ENCODE measurements at places on chromosomes 2 and 18.

- no peak for DNase-seq
Measured at GRCh38 chr2:60496956-60497355, 56.5 kb downstream of the BCL11A start.

- DNase-seq, result no peak
Measured at GRCh38 chr2:46701152-46701551, 214.5 kb downstream of the MCFD2 start.

DNA sequence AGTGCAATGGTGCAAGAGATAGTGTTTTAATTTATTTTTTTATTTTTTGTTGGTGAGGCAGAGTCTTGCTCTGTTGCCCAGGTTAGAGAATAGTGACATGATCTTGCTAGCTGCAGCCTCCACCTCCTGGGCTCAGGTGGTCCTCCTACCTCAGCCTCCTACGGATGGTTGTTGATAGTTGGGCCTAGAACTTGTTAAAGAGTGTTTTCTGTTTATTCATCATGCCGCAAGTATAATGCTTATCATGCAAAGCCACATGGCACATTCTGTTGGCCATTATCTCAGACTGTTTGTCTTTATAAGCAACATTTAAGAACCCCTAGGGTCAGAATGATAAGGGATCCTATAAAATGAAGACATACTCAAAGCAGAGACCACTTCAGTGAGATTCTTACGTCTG lies 1.7 kb downstream of the UGGT1 start:
- no peak for DNase-seq

DNA sequence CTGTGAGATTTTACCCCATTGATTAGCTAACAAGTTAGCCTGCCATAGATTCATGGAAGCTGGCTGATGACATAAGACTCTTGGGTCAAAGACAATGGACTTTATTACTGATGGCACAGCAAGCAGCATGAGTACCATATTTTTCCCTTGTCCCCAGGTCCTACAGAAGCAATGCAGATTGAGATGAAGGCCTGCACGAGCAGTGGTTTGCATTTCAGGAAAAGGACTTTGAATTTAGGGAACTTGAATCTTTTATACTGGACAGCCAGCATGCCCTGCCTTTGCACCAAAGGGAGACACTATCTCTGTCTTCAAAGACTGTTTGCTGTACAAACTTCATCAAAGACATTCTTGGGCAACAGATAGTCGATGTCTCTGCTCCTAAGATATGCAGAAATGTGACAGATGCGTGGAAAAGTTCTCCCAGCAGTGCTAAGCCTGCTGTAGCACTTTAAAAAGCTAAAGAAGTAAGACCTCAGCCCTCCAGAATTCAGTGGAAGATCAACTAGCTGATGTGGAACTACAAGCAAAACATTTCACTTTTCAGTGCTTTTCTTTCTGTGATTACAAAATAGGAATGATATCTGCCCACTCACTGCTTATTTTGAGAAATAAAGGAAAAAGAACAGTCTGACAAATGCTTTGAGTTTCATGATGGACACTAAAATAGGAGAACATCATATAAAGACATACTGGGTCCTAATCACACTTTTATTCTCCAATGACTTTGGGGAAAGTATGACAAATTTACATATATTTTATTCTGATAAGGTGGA lies 44.4 kb upstream of the TANK start:
- DNase-seq, result no peak

DNA sequence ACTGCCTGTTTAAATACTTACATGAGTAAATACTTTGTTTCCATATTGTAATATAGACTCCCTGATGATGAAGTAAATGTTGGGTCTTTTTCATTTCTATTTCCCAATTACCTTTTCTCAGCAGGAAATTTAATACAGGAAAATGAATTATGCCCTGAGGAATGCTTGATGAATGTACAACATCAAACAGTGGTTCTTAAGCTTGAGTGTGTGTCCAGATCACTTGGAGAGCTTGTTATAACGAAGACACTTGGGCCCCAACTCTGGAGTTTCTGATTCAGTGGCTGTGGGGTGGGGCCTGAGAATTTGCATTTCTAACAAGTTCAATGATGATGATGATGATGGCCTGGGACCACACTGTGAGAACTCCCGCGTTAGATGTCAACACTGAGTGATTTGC lies 7.1 kb upstream of the ME2 start:
- DNase-seq, result no peak

GRCh38 chr2:78718473-78718872 lies 307.0 kb upstream of the REG3G start:
- no peak for DNase-seq

GRCh38 chr2:95323347-95324155 lies 26.4 kb downstream of the KCNIP3 start:
- no peak for DNase-seq

DNA sequence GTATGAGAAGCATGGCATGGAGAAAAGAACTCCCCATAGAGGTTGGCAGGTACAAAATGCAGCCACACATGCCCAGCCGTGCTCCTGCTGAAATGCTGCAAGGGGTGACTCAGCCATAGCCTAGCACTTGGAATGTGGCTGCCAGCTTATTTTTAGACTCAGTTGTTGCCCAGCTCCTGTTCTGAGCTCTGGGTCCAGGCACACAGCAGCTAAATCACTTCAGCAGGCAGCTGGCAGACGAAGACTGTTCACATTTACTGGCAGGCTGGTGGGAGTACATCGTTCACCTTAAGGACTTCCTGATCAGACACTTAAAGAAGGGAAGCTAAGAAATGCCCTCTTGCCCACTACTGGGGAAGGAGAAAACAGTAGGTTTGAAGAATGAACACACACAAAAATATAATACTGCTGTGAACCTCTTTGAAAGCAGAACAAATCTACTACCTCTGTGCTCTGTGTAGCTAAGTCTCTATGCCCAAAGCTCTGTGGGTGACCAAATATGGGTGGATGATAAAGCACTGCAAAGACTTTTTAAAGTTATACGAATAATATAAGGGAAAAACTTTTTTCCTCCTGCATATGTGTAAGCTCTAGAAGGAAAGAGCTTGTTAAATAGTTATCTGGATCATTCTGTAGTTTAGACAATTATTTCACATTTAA lies 146.1 kb downstream of the LNPK start:
- DNase-seq, result no peak

GRCh38 chr2:128607911-128608506 lies 289.3 kb upstream of the HS6ST1 start:
- DNase-seq, result no peak

- DNase-seq, result no peak
Measured at GRCh38 chr2:86218124-86218523, 18.9 kb downstream of the MRPL35 start.

DNA sequence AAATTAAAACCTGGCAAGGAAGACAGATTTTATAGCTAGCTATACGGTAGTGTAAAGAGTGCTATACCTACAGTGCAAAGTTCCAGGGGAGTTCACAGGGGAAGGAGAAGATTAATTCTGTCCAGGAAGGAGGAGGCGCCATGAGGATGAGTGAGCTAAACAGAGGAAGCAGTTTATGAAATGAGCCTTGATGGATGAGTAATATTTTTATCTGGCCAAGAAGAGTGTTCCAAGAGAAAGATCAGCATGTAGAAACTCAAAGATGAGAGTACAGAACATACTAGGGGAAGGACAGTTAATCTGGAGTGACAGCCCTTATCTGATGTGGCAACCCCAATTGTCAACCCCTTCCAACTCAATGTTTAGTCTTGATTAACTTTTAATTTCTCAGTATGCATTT lies 54.8 kb downstream of the CDH20 start:
- no peak for DNase-seq

GRCh38 chr18:49768051-49768391 lies 45.3 kb downstream of the ACAA2 start:
- DNase-seq, result no peak

DNA sequence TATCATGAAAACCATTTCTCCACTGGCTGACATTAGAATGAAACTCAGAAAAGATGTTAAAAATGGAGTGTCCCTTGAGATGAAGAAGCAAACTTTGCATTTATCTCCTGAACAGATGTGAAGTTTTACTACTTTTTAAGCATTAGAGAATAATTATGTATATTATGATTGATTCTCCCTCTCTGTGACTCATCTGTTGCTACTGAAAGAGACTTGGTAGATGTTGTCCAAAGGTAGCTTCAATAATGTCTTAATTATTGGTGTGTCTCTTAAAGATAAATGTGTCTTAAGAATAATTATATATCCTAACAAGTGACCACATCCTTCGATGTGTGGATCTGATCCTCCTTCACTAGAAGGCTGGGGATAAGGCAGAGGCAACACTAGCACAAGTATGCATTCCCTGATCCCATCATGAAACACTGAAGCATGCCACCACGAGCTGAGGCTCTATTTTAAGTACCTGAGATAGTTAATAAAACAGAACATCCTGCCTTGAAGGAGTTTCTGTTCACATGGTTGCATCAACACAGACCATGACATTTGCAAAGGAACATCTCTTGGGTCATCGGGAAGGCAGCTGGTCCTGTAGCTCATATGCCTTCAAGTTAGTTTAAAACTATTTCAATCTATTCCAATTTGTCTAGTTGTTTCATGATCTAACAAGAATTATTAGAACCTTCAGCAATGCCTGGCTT lies 15.5 kb downstream of the RND3 start:
- no peak for DNase-seq

DNA sequence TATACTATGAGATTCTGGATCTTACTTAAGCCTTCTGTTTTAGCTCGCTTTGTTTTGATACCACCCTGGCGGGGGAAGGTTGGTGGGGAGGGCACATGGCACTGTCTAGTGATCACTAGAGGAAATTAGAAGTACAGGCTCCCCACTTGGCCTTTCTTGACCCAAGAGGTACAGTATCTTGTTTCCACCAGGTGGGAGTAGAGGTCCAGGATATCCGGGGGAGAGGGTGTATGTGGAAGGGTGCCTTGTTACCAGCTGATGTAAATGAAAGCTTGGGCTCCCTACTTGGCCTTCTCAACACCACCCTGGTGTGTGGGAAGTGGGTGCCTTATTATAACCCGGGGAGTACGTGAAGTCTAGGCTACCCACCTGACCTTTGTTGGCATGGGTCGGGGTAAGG lies 7.5 kb downstream of the GALNT1 start:
- peak; percentile 11 for DNase-seq

DNA sequence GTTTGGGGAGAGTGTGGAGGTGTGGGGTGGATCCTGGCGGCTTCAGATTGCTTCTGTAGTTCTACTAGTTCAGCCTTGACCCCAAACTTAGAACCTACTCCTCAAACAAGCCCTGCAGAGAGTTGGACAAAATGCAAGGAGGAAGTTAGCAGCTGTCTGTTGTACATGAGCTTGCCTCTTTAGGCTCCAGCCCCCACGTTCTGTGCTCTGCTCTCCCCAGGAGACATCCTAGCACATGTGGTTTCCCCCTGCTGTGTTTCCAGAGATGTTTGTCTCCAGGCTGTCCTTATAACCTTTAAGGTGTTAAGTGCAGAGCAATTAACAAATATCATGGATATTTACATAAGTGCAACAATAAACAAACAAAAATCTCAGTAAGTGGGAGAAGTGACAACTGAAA lies 111.1 kb downstream of the ACOXL start:
- no peak for DNase-seq

GRCh38 chr2:62197925-62198633 lies 2.2 kb downstream of the B3GNT2 start:
- no peak for DNase-seq

DNA sequence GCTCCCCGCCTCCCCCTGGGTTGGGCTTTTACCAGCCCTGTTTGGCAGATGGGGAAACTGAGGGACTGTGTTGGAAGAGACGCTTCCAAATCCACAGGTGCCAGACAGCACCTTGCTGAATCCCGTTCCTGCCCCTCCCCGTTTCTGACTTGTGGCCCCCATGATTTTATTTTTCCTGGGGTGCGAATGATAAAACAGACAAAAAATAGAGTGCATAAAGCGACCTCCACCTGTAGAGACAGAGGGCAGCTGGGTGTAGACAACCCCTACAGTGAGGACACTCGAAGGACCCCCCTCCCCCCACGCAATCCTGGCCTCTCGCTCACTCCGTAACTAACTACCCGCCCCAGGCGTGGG lies 2.2 kb upstream of the CTDSP1 start:
- no peak for DNase-seq

DNA sequence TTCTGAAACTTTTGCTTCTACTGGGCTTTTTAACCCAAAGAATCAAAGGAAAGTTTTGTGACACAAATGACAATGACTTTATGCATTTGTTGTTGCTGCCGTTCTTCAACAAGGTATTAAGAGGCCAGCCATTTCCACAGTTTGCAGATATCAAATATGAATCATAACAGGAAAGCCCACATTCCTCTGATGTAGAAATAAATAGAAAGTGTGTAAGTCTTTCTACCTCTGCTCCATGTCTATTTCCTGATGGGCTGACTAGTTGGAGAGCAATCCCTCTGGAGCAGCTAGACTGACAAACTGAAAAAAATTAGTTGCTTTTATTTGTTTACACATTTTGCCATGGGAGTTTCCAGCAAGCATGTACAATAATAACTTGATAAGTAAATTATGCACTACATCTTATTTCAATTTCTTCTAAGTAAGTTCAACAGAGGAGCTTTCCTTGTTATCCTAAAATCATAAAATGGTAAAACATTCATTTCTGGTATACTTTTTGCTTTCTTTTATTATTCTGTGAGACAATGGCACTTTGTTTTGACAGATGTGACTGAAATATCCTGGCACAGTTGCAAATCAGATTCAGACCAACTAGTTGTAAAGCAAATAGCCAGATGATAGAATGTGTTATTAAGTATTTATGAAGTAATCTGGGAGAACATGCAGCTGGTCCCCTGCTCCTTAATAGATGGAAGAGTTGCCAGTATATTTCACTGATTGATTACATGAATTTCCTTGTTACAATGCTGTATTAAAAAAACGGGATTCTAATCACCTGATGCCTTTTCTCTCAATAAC lies 266.7 kb downstream of the METTL4 start:
- DNase-seq, result no peak

DNA sequence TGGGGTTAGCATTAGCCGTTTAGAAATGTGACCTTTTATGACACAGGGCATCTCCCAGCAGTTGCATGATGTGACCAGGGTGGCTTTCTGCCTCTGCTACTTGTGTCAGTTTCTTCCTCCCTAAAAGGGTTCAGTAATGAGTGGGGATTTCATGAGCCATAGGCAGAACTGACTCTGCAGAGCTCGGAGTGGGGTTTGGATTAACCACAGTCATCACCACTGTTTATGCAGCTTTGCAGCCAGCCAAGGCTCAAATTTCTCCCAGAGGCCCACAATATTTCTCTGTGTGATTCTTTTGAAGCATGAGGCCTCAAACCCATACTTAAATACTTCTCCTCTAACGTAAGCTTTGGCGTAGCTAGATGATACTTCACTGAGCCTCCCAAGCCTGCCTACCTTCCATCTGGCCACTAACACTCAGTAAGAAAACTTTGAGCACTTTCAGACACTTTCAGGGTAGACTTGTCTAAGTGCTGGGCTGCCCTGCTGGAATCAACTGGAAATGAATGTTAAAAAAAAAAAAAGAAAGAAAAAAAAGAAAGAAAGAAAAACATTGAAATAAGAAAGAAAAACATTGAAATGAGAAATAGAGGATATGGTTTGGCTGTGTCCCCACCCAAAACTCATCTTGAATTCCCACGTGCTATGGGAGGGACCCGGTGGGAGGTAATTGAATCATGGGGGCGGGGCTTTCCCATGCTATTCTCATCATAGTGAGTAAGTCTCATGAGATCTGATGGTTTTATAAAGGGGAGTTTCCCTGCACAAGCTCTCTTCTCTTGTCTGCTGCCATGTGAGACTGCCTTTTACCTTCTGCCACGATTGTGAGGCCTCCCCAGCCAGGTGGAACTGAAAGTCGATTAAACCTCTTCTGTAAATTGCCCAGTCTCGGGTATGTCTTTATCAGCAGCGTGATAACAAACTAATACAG lies 11.5 kb upstream of the LAPTM4A start:
- DNase-seq, result no peak
